ENCODE measurements at places on chromosomes 11 and 22. TPM values are rescaled to one million over a fixed set of nuclear protein-coding genes. Genes with fewer than 3 reads are reported as not detected.

Gene KCTD14
- total RNA-seq, result 0.25 TPM

Gene RBMXL2
- total RNA-seq, result not detected

Gene TRMU
- total RNA-seq, result 28.4 TPM

Gene TKFC
- total RNA-seq, result 14.5 TPM

Gene ATP5MG
- total RNA-seq, result 135 TPM

Gene MRPL16
- total RNA-seq, result 30.5 TPM

Gene RPS25
- total RNA-seq, result 653 TPM

Gene GNG3
- not detected for total RNA-seq

Gene POU2AF3
- total RNA-seq, result not detected

Gene HTATIP2
- 32.2 TPM for total RNA-seq

Gene FERMT3
- total RNA-seq, result 96.3 TPM

Gene CARD18
- not detected for total RNA-seq

Gene C1QTNF6
- total RNA-seq, result 4.6 TPM

Gene DEUP1
- not detected for total RNA-seq

Gene LPXN
- 3.9 TPM for total RNA-seq

Gene OTOG
- not detected for total RNA-seq

Gene SLC22A8
- not detected for total RNA-seq

Gene BDNF
- 42.3 TPM for total RNA-seq

Gene PKNOX2
- total RNA-seq, result 1.1 TPM

Gene IL18
- not detected for total RNA-seq

Gene ACER3
- total RNA-seq, result 5.8 TPM

Gene NCAM1
- 0.13 TPM for total RNA-seq

Gene LINC01488
- total RNA-seq, result not detected

Gene XRRA1
- total RNA-seq, result 10.8 TPM

Gene SLCO2B1
- total RNA-seq, result 0.06 TPM

Gene KLHL22
- 31.8 TPM for total RNA-seq

Gene KREMEN1
- 1.1 TPM for total RNA-seq

Gene ST14
- total RNA-seq, result 0.06 TPM

Gene SCN3B
- 0.13 TPM for total RNA-seq

Gene ASCL2
- not detected for total RNA-seq

Gene CASP5
- total RNA-seq, result not detected

Gene MTFP1
- 5.4 TPM for total RNA-seq

Gene CSF2RB
- total RNA-seq, result 1.5 TPM

Gene GRIA4
- total RNA-seq, result 0.12 TPM

Gene BLID
- 16.6 TPM for total RNA-seq

Gene OR52E8
- not detected for total RNA-seq

Gene GDPD5
- total RNA-seq, result 5.5 TPM

Gene FAM180B
- not detected for total RNA-seq

Gene TBX1
- 0.13 TPM for total RNA-seq

Gene FAM111B
- 6.4 TPM for total RNA-seq

Gene CST6
- total RNA-seq, result 7.6 TPM

Gene CHRM1
- total RNA-seq, result not detected

Gene TRIM49
- not detected for total RNA-seq

Gene KCNK4
- not detected for total RNA-seq

Data from aortic smooth muscle cell (primary cell).